ENCODE measurements at places on chromosomes 4 and X.

DNA sequence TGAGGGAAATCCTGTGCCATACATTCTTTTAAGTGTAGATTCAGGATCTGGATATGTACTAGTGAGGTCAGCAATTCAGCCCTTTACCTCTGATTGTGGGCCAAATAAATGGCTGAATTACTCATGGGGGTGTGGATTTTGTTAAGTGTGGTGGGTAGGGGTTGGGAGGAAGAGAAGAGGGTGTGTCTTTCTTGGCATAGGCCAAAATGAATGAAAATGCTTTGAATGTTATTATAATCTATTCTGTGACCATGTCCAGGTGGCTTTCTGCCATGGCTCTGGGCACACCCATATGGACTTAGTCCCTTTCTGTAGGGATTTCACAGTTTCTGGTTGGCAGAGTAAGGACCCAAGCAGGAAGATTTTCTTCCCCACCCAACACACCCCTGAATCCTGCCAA is 244.3 kb downstream of the CBR4 start:
- DNase-seq, result no peak

DNA sequence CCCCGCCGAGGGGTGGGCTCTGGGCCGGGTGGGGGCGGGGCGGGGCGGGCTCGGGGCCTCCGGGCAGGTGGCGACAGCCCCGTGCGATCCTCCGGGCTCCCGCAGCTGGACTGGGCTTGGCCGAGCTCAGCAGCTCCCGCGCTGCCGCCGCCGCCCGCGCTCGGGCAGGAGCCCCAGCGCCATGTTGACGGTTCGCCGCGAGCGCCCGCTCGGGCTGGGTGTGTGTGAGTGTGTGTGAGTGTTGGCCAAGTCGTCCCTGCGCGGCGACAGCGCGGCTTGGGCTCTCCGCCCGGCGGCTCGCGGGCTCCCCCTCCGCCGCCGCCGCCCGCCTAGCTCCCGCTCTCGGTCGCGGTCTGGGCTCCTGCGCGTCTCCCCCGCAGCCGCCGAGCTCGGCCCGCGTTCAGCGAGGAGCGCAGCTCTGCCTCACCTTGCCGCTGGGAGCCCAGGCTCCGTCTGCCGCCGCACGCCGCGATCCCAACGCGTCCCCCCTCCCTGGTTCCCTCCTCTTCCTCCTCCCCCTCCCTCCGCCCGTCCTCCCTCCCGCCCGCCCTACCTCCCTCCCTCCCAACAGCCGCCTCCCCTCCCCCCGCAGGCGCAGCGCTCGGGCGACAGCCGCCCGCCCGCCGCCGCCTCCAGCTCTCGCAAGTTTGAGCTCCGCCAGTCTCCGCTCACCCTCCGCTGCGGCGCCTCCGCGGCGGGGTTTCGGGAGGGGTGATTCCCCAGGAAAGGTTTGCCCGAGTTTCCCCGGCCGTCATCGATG is at the start of gene BCOR:
Gene BCOR (minus strand): TSS at position 455 of the 760 bp plus-strand sequence. CDS start 20,029 bp downstream, outside the sequence.
- DNase-seq, result peak; percentile 63

- DNase-seq, result no peak
These were observed 13.9 kb downstream of the ATP7A start for GRCh38 chrX:77924320-77924859.

- DNase-seq, result no peak
These were observed 67.2 kb upstream of the ETNPPL start for GRCh38 chr4:108829966-108830492.

- no peak for DNase-seq
These were observed 1502.1 kb upstream of the ADGRL3 start for GRCh38 chr4:59698041-59698440.

DNA sequence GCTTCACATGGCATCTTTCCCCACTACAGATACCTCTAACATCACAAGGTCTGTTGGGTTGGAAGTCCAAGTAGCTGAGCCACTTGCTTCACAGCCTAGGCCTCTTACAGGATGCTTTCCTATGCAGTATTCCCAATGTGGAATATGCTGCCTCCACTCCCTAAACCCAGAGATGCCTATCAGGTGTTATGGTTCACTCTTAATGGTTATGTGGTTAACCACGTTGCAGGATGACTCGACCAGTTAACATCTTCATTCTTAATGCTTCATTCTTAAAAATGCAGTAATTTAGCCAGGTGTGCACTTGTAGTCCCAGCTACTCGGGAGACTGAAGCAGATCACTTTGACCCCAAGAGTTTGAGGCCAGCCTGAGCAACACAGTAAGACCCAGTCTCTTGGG is 24.2 kb downstream of the HAUS3 start:
- DNase-seq, result no peak

DNA sequence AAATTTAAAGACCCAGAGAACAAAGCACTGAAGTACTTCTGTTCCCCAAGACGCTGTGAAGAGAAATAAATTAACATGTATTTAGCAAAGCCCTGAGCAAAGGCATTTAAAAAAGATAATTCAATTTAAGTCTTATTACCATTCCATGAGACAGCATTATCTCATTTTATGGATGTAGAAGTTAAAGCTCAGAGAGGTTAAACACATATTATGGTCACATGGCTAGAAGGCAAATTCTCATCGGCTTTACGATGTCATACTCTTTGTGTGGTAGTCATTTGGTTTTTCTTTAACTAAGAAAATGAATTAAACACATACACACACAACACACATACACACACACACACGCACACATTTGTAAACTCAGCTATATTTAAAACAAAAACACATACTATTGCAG is 262.7 kb downstream of the HS3ST1 start:
- no peak for DNase-seq

DNA sequence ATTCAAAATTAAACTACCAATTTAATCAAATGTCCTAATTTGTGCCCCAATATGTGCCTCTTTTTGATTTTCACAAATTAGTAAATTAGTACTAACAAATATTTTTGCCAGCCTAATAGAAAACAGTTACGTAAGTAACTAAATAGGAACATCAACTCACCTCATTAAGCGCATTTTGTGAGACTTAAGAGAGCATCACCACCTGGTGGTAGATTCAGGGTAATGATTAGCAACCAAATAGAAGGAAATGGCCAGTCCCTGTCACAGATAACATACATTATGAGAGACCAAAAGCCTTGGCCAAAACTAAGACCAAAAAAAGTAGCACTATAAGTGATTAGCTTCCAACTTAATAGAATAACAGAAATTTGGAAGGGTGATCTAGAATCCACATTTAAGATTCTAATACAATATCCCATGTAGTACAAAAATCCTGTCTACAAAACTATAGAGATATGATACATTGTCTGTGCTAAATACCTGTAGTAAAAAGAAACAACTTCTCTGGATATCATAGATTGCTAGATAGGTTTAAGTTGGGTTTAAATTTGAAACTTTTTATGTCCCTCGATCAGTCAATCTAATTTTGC is 46.7 kb downstream of the C4orf46 start:
- DNase-seq, result no peak

DNA sequence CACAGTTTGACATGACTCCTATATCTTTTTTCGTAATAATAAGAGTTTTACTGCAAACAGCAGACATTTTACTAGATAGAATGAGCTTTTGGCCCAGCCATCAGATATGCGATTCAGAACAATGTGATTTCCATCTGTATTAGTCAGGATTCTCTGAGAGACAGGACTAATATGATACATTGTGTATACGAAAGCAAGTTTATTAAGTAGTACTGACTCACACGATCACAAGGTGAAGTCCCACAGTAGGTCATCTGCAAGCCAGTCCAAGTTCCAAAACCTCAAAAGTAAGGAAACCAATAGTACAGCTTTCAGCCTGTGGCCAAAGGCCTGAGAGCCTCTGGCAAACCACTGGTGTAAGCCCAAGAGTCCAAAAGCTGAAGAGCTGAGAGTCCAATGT is 24.1 kb downstream of the CXCL8 start:
- DNase-seq, result no peak

GRCh38 chr4:6773106-6773505 is 9.4 kb upstream of the KIAA0232 start:
- DNase-seq, result no peak

DNA sequence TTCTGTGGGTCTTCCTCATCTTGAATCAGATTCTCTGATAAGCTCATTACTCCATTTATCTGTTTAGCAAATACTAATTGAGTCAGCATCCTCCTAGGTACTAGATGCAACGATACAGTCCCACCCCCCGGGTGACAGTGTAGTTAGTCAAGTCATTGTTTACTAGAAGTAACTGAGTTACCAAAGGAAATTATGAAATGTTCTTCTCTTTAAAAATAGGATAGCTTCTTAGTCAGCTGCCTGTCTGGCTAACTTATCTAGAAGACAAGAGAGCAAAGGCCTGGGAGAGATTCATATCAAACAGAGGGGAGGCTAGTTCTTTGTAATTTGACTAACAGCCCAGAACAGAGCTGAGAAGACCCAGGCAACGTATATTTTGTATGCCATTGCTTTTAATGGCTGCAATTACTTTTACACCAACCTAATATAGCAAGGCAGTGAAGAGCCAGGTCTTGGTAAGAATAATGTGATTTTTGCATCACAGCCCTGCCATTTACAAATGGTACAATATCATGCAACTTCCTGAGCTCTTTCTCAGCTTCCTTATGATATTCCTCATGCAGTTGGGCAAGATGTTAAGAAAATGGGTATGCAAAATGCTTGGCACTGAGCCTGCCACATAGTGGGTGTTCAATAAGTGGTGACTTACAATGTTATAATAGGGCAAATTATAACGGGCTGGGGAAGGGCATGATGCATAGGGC is 149.9 kb downstream of the CHIC2 start:
- DNase-seq, result peak; percentile 11
